ENCODE measurements at places on chromosomes 2 and 18. TPM values are rescaled to one million over a fixed set of nuclear protein-coding genes. Genes with fewer than 3 reads are reported as not detected.

ATP6V1B1 gene
- not detected for total RNA-seq

GRCh38 chr2:3466966-3467365 is 52.4 kb downstream of the ADI1 start:
- no peak for DNase-seq

ADRA2B gene
- not detected for total RNA-seq

GRCh38 chr2:101980368-101980767 is 11.4 kb upstream of the IL1R2 start:
- DNase-seq: no peak

TBC1D8 gene
- 4.9 TPM for total RNA-seq

DNA sequence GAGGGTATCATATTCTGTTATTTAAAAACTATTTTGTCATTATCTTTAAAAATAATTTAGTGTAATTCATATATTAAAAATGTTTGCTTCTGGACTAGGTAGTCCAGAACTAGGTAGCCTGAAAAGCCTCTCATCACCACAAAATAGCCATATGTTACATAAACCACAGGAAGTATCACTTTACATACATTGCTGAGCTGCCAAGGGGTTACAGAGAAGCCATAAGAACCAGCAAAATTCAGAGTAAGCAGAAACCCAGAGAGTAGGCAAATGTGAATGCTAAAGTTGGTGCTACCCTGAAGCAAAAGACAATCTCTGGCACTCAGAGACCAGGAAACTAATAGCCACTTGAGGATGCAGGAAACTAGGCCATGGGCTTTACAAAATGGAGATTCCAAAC is 60.9 kb downstream of the LOXHD1 start:
- DNase-seq: no peak

DNA sequence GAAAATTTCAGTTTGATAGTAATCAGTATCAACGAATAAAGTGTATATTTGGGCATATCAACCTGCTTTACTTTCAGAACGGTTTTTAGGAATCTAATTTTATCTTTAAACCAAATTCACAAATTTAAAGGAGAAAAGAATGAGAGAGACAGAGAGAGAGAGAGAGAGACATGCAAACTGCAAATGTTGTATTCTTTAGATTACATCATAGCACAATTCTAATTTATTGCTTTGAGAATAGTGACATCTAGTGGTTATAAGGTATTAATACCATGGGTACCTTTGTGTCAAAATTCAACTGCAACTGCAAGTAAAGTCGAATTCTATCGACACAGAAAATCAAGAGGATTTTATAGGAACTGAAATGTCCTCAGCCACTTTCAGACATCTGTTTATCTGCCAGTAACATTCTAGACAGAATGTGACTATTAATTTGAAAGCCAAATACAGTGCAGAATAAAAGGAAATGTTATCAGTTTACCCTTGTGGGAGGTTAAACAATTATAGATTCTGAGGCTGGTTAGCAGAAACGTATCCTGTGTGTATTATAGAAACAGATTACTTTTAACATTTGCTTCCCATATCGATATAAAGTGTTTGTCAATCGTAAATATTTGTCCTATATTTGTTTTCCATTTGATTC is 529.8 kb upstream of the VRK2 start:
- DNase-seq: peak; percentile 39

TANC1 gene
- total RNA-seq: 14.3 TPM

EFHD1 gene
- total RNA-seq: 0.24 TPM

All from A172 (cell line).